CD4-positive, alpha-beta T cell treated with Interleukin-10 for 1 hour (primary cell): ENCODE measurements at places on chromosomes 4 and X.
A peak's percentile ranks its signal among the peaks of the same experiment; 100 is the strongest.

DNA sequence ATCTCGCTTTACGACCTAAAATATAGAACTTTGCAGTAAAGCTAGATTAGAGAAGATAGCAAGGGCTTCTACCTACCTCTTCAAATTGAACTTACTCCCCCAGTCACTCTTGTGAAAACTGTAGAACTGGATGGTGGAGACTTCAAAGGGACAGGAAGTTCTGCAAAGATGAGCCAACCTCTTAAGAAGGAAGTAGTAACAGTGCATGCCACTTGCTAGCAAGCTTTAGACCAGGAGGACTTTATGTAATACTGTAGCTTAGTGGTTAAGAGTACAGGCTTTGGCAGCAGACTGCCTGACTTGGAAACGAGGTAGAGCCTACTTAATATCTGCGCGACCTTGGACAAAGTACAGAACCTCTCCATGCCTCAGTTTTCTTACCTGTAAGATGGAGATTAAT is 27.5 kb upstream of the VBP1 start:
- peak; percentile 65 for DNase-seq

- no peak for DNase-seq
Measured at GRCh38 chrX:65997978-65998717, 41.7 kb downstream of the VSIG4 start.

GRCh38 chr4:73798842-73799241 is 37.6 kb upstream of the CXCL6 start:
- no peak for DNase-seq

DNA sequence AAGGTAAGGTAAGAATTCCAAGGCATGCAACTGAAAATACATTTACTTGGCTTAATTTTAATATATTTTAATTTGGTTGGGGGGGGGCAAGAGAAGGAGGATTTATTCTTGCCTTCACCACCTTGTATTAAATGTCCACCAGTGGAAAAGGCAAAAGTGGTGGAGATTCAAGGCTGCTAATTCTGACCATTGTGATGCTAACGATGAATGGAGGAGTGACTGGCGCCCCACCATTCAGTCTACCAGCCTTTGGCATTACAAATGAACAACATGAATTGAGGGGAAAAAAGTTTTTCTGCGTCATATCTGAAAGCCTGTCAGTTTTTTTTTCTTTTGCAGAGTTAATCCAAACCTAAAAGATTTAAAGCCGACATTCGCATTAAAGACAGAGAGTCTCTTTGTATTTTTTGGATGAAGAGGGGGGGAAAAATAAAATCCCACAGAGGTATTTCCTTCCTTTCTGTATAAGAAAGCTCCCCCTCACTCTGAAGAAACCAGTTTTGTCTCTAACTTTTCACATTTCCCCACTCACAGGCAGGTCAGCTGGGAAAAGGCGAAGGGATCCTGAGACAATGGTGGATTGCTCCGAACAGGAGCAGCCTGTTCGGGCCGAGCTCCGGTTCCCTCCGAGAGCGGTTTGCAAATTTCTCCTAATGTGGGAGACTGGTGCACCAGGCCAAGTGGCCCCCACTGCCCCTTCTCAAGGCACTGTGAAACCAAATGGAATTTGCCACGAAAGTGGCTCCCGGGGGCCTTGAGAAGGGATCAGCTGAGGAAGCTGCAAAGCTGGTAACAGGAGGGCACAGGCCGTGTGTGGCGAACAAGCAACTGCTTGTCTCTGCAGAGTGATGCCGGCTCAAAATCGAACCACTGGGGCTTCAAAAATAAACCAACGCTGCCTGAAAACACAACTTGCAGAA is 28.1 kb downstream of the SHISA3 start:
- DNase-seq = no peak

- peak; percentile 2 for DNase-seq
Measured at GRCh38 chrX:26649534-26649933, 433.6 kb downstream of the MAGEB5 start.

GRCh38 chr4:100359441-100359840 is 158.4 kb downstream of the EMCN start:
- no peak for DNase-seq

GRCh38 chr4:107747748-107748486 is 27.9 kb upstream of the PAPSS1 start:
- no peak for DNase-seq

DNA sequence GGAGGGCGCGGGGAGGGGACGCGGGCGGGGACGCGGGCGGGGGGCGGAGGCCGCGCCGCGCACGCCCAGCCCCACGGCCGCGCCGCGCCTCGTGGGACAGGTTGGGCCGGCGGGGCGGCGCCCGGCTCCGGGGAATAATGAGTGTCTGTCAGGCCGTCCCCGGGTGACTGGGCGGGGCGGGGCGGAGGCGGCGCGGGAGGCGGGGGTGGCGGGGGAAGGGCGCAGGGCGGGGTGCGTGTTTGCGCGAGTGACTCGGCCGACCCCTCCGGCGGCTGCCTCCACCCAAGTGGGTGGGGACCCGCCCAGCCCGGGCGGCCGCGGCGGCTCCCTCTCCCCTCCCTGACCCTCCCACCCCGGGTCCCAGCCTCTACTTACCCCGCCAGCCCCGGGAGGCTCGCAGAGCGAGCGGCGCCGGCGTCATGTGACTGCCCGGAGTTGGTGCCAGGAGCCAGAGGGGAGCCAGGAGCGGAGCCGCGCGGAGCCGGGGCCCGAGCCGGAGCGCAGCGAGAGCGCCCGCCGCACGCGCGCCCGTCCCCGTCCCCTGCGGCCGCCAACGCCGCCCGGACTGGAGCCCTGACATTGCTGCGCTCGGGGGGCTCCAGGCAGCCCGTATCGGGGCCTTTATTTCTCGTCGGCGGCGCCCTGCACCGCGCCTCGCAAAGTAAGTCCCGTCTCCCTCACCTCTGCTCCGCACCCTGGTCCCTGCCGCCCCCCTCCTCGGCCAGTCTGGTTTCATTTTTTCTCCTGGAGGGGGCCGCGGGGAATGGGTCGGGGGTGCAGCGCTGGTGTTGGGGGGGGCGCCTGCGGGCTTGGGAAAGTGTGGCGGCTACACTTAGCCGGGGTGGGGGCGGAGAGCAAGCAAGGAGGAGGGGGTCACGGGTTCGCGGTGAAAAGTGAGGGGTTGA is at the start of gene KLF3:
TSS of gene KLF3 (plus strand) at position 399 of the 905 bp plus-strand sequence. CDS start 16,427 bp downstream, outside the sequence.
- DNase-seq = peak; percentile 95

DNA sequence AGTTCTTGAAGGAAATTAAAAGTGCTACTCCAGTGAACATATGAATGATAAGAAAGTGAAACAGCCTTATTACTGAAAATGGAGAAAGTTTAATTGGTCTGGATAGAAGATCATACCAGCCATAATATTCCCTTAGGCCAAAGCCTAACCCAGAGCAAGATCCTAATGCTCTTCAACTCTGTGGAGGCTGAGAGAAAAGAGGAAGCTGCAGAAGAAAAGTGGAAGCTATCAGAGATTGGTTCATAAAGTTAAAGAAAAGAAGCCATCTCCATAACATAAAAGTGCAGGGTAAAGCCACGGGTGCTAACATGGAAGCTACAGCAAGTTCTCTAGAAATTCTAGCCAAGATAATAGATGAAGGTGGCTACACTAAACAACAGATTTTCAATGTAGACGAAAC is 85.5 kb upstream of the ATOH1 start:
- DNase-seq = no peak

GRCh38 chr4:83297548-83298260 is 13.1 kb upstream of the COQ2 start:
- DNase-seq = peak; percentile 28

DNA sequence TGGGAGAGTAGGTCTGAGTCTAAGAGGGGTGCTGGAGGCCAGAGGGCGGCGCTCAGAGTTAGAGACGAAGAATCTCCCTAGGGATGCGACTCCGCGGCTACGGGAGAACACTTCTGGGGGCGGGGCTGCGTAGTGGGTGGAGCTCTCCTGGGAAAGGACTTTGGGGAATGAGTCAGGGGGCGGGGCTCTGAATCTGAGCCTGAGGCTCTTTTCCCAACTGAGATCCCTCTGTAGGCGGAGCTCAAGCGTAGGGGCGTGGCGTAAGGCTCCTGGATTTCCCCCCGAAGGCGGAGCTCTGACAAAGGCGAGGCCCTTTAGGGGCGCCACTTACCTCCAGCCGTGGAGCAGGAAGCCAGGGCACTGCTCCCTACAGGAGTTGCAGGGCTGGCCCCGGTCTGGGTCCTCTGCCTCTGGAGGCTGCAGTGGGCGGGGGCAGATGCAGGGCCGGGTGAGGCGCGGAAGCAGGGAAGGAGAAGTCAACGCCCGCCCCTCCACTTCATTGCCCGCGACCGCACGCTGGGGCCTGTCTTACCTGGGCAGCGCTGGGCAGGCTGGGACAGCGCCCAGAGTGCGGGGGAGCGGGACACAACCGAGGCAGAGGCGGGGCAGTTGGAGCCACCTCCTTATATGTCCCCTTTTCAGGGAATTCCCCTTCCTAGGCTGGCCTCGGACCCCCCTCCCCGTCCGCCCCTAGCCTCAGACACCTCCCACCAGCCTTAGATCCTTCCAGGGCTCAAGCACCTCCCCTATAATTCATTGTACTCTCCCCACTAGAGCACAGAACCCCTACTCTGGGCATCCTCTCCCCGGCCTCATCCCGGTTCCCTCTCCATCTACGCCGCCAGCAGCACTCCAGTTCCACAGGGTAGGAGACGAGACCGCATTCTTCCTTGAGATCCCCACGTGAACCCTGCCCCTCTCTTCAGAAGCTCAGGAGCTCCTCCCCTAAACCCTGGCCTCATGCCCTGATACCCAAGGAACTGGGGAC is 1.6 kb downstream of the PRICKLE3 start:
- peak; percentile 41 for DNase-seq

DNA sequence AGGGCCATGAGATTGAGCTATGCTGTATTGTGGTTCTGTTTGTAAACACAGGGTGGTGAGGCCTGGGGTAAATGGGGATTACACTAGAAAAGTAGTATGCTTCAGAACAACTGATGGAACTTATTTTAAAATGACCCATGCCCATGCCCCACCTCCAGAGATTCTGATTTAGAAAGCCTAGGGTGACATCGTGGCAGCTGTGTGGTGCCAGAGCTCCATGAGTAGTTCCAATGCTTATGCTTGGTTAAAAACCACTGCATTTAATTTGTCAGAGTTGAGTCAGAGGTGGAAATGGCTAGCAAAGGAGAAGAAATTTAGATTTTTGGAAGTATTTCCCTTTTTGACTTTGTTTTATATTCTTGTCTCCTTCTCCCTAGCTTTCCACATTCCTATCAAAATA is 63.4 kb upstream of the PDE5A start:
- no peak for DNase-seq

DNA sequence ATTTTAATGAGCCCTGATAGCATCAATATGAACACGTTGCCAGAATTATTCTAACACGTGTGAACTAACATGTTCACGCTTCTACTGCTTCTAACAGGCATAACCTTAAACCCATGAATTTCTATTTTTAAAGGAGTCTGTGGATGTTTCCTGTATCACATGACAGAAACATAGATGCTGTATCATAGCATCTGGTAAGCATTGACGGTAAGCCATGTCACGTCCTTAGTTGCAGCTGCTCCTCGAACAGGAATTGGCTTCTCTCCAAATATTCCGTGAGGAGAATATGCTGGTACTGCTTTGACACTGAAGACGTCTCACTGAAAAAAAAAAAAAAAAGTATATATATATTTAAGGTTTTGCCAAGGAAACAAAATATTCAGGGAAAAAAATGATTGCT is 105.1 kb upstream of the MXRA5 start:
- DNase-seq = no peak

DNA sequence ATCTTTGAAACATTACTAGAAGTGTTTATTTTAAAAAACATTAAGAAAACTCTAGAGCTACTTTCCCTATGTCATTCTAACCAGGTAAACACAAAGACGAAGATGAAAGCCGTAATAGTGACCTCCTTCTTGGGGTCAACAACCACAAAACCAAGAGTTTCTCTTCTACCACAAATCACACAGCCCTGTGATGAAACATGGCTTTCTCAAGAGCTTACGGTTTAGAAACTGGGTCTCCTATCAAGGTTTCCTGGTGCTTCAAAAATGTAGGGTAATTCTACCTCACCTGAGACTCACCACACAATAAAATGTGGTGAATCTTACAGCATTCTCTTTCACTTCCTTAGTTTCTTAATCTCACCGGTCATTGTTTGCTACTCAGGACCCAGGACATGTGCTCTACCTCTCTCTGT is 50.9 kb downstream of the CORIN start:
- DNase-seq = no peak

DNA sequence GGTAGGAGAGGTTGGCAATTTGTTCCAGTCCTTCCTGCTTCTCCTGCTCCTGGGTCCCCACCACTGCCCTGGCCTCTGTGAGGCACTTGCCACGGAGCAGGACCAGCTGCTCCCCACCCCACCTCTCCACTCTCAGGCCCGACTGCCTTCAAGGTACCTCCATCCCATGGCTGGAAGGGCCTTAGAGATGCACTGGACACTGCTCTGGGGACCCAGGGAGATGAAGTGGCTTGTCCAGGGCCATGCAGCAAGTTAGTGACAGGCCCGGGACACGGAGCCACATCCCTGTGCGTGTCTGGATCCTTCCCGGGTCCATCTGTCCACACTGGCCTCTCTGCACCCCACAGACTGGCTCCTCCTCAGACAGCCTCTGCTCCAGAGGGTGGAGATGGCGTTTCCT is 105.3 kb downstream of the CPZ start:
- DNase-seq = no peak

DNA sequence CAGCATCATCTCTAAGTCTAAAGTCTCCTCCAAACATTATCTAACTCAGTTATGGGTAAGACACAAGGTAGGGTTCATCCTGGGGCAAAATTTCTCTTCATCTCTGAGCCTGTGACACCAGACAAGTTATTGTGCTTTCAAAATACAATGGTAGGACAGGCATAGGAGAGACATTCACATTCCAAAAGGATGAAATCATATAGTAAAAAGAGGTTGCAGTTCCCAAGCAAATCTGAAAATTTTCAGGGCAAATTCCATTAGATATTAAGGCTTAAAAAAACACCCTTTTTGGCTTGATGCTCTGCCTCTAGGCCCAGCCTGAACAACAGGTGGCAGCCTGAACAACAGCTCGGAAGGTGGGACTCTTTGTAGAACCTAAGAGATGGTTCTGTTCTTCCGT is 448.3 kb upstream of the SLIT2 start:
- DNase-seq = no peak

DNA sequence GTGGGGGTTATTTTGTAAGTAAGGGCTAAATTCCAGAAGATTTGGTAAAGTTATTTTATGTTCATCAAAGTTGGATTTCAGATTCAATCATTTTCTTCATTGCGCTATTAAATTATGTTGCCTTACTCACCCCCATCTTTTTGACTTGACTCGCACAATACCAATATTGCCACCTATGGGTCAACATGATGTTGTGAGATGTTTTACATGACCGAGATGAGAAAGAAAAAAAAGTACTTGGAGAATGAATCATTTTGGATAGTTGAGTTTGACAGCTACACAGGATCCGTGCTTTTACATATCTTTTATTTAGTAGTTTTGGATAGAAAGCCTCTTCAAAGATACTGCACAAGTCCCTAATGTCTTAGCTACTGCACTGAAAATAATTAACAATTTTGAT is 224.2 kb upstream of the EMCN start:
- DNase-seq = no peak

- DNase-seq = peak; percentile 66
Measured at GRCh38 chr4:169410839-169411770, 140.3 kb upstream of the SH3RF1 start.

DNA sequence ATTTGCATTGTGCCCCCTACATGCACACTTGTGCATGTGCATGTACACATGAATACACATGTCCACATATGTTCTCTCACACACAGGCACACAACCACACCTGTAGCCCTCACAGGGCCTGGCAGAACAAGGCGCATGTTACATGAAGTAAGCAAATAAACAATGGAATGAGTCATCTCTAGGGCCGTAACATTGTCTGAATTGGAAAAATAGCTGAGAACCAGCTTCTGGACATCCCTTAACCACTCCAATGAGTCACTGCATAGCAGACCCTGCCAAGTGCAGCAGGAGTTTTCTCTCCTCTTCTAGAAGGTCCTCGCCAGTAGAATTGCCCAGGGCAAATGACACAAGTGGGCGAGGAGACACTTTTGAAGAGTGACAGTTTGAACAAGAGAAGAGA is 66.1 kb downstream of the MAGEA10 start:
- no peak for DNase-seq
